ENCODE measurements at places on chromosomes 4 and X.

GRCh38 chrX:54826598-54826997 is 19.1 kb downstream of the MAGED2 start:
- no peak for DNase-seq

- DNase-seq = no peak
These were observed 63.8 kb upstream of the TAPT1 start for GRCh38 chr4:16289897-16290554.

GRCh38 chr4:15897577-15897976 is 41.0 kb downstream of the FGFBP1 start:
- no peak for DNase-seq

GRCh38 chr4:75565481-75565880 is 9.6 kb downstream of the ODAPH start:
- DNase-seq = no peak

- no peak for DNase-seq
These were observed 196.6 kb upstream of the AGA start for GRCh38 chr4:177638871-177639270.

- DNase-seq = no peak
These were observed 55.7 kb upstream of the CCDC160 start for GRCh38 chrX:134181275-134181660.

DNA sequence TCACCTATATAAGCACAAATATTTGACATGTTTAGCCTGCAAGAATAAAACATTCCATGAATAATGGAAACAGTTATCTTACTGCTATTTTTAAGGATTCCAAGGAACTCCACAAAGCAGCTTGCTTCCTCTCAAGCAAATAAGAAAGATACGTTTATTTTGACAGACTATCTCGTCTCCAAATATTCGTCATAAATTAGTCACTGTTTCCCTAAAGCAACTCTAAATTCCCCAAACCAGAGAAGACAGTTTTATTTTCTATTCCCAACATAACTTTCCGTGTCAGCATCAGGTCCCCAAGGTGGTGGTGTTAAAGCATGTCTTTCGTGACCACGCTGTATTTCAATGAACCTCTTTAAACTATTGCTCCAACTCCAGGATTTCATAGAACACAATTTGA is 24.3 kb upstream of the DKK2 start:
- no peak for DNase-seq

DNA sequence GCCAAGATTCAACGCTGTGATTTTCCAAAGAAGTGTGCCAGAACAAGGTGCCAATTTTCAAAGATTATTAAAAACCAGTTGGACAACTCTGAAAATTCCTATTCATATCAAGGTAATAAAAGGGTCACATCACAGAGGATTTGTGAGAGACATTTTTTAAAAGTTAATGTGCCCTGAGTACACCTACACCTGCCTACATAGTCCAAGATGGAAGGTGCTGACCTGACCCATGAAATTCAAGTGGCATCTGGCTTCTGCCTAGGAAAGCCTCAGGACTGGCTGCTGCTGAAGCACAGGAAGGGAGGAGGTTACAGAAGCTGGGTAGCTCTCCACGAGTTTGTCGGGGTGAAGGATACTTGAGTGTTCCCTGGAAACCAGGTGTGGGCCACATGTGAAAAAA is 11.4 kb upstream of the ARSJ start:
- DNase-seq = no peak

GRCh38 chr4:76563454-76564122 is 128.6 kb downstream of the SHROOM3 start:
- DNase-seq = no peak

GRCh38 chr4:81471298-81471587 is 464 bp downstream of the RASGEF1B start:
- no peak for DNase-seq

- no peak for DNase-seq
These were observed 735.1 kb upstream of the LCORL start for GRCh38 chr4:18756671-18757070.

DNA sequence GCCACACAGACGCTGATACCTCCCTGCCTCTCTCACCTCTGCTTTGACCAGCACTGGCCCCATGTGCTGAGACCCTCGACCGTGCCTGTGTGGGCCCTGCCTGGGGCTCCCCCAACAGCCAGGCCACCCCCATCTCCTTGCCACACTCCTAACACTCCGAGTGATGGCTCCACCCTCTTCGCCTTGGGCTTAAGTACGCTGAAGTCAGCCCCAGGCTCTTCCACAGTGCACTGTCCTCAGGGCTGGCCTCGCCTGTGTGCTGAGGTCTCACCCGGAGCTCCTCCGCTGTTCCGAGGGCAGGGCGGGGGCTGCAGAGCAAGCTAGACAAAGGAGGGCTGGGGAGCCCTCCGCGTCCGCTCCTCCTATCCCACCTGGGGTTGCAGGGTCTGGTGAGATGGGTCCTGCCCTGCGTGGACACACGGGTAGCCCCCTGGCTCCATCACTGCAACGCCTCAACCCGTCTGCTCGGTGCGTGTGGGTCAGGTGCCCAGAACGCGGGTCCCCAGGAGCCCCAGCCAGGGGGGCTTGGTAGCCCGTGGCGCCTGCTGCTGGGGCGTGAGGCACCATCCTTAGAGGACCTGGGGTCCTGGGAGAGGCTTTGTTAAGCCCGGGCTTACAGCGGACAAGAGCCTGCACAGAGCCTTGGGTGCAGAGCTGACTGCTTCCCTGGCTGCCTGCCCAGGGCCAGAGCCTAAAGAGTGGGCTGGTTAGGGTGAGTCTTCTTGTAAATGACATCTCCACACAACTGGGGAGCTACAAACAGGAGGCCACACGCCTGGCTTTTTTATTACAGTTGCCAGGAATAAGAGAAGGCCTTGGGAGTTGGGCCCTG is 42.6 kb upstream of the NKX1-1 start:
- DNase-seq = no peak

GRCh38 chr4:71261001-71261400 is 77.8 kb upstream of the SLC4A4 start:
- DNase-seq = no peak

DNA sequence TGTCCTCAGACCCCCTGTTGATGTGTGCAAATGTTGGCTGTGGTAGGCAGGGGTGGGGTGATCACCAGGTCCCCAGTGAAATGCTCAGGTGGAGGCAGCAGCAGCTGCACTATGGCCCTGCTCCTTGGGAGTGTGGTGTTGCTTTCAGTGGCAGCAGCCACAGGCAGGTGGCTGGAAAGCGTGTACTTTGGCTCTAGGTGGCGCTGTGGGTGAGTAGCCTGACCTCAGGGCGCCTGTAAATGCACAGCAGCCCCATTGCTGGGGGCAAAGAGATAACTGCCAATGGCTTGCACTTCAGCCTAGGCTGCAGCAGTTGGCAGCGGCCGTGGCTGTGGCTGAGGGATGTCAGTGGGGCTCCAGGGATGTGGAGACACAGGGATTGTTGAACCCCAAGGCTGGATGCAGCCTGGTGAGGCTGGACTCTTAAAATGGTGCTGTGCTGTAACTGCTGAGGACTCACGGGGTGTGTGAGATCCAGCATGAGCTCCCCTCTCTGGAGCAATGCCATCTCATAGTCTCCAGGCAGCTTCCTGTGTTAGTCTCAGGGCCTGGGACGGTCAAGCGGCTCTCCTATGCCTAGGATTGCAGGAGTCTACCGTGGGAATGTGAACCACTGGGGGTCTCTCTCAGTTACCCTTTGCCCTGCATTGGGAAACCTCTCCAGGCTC is 421.7 kb upstream of the HTR2C start:
- DNase-seq = no peak

DNA sequence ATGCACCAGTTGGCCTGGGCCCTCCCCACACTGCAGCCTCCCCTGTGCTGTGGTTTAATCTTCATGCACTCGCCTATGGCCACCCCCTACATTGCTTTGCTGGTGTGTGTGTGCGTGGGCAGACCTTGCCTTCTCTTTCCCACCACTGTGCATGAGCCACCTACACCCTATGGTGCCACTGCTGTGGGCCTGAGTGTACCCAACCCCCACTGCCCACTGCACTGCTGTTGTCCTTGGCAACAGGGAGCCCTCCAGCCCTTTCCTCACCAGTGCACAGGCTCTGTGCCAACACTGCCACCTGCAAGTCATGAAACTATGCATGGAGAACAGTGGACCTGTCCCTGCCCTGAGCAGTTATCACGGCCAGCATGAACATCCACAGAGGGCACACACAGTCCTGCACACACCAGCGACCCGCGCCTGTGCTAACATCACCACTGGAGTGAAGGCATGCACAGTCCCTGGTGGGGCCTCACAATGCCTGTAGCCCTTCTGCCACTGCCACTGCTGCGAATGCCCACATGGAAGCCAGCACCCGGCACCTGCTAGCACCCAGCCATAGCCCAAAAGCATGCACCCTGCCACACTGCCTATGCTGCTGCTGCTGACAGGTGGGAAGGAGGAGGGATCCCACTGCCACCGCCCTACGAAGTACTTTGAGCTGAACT is 237.8 kb upstream of the ARSJ start:
- DNase-seq = no peak

DNA sequence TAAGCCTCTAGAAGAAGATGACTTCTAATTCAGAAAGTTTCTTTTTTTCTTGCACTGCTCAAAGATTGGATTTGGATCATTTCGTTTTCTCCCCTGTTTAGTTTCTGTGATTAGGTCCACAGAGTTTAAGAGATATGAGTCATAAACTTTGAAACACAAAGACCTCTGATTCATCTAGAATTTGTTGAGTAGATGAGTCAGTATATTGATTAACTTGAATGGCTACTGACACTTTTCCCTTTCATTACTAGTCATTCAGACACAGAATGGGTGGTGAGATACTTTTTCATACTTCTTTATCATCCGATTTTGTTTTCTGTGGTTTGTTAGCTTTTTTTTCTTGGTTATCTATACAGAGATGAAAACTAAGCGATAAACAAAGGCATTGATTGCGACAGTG is 34.1 kb upstream of the AFF2 start:
- DNase-seq = no peak

DNA sequence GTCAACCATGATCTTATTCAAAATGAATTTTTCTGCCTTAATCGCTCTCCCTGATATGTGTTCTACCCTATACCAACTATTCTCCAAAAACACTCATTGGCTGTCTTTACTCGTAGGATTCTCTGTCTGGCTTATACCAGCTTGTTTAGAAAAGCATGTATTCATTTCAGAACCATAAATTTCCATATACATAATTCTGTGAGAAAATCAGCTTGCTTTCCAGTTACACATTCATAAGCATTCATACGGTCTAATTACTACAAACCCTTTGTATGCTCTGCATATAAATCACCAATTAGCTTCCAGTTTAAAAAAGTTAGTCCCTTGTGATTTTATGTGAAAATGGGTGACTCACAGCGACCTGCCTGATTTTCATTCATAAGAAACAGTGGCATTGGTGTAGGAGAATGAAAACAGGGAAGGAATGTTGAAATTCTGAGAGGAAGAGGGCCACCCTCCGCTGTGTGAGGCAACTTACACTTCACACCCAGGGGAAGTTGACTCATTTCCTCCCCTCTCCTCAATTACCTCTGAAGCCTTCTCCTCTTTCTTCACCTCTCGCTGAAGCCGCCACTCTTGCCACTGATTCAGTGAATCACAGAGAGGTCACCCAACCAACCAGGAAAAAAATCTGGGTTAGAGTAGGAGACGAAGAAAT is 63.3 kb downstream of the MEPE start:
- no peak for DNase-seq

DNA sequence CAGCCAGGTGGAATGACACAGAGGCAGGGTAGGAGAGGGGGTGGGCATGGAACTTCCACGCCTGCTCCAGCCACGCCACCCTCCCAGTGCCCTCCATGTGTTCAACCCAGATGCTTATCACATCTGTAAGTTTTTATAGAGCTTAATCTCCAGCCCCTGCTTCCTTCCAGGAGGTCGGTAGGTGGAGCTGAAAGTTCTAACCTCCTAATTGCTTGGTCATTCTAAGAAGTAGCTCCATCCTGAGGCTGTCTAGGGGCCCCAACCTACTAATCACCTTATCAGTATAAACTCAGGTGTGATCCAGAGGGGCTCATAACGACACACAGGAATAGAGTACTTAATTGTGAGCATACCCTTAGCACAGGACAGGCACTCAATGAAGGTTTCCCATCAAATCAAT is 18.3 kb downstream of the QDPR start:
- no peak for DNase-seq

- no peak for DNase-seq
These were observed 93.2 kb downstream of the ARSF start for GRCh38 chrX:3134316-3134945.
